ENCODE measurements at places on chromosomes 4 and X.
A peak's percentile ranks its signal among the peaks of the same experiment; 100 is the strongest.

DNA sequence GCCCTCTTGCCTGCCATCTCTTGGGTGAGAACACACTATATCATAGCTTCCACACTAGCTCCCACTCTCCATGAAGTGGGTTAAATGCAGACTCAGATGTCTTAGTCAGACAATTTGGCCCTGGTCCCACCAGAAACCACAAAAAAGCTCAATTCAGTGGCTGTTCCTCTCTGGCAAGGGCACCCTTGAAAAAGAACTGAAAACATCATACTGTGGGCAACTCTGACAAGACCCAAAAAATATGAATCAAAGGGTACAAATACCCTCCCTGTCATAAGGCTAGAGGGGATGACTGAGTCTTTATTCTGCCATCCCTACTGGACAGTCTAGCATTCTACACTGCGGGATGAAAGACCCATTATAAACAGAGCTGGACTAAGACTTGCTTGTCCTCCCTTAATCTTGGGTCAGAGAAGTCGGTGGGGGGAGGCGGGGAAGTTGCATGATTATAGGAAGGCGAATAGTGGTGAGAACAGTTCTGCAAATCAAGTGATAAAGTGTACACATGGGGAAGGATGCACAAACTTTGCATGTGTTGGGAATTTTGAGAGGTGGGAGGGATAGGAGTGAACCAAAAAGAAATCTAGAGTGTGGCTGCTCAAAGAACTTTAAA, 172.1 kb downstream of the OPHN1 start:
- DNase-seq: no peak

- DNase-seq: peak; percentile 31
Observed at GRCh38 chr4:15653864-15654592, 1.1 kb downstream of the FBXL5 start.

- DNase-seq: no peak
Observed at GRCh38 chr4:85967872-85968271, 392.0 kb downstream of the MAPK10 start.

- no peak for DNase-seq
Observed at GRCh38 chr4:54077812-54078211, 13.4 kb upstream of the CHIC2 start.

DNA sequence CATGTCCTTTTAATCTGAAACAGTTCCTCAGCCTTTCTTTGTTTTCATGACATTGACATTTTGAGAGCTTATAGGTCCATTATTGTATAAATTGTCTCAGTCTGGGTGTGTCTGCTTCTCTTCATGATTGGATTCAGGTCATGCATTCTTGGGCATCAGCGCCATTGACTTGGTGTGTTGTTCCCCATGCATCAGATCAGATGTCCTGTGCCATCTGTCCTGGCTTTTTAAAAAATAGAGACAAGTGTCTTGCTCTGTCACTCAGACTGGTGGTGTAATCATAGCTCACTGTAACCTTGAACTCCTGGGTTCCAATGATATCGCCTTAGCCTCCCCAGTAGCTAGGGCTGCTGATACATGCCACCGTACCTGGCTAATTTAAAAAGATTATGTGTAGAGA, 55.7 kb downstream of the TBC1D14 start:
- DNase-seq: no peak

- no peak for DNase-seq
Observed at GRCh38 chr4:149047368-149047767, 605.2 kb upstream of the NR3C2 start.

- no peak for DNase-seq
Observed at GRCh38 chr4:57125996-57126395, 15.8 kb upstream of the IGFBP7 start.

DNA sequence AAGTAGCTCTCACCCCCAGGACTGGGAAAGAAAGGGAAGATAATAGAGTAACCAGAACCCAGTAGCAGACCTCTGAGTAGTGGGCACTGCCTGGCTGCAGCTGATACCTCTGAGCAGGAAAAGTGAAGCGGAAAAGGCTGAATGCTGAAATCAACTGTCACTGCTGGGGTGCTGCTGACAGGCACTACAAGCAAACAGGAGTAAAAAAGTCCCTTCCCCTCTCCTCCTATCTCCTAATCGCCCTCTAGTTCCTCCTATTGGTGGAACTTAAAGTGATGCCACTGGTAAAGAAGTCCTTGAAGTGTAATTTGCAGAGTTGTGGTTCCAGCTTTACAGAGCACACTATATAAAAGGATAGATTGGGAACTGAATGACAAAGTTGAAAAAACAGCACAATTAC, 32.8 kb upstream of the GLRB start:
- no peak for DNase-seq

- no peak for DNase-seq
Observed at GRCh38 chrX:63755892-63756291, 29.1 kb downstream of the ARHGEF9 start.

DNA sequence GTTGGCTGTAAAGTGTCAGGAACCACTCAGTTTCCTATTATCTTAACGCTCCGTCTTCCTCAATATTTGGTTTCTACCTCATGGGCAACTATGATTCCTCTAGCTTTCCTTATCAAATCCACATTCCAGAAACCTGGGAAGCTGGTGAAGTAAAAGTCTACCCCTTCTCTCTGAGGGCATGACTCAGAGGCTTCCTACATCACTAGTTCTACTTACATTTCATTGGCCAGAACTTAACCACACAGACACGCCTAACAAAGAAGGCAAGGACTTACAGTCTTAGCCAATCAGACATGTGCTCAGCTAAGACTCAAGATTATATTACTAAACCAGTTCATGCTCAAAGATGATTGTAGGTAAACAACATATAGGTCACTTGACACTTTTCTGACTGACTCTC, 30.4 kb downstream of the COX7B2 start:
- no peak for DNase-seq

GRCh38 chrX:54045563-54046228, 1.4 kb upstream of the PHF8 start:
- DNase-seq: no peak

GRCh38 chr4:139776235-139776634, 110.6 kb downstream of the MGST2 start:
- DNase-seq: no peak

DNA sequence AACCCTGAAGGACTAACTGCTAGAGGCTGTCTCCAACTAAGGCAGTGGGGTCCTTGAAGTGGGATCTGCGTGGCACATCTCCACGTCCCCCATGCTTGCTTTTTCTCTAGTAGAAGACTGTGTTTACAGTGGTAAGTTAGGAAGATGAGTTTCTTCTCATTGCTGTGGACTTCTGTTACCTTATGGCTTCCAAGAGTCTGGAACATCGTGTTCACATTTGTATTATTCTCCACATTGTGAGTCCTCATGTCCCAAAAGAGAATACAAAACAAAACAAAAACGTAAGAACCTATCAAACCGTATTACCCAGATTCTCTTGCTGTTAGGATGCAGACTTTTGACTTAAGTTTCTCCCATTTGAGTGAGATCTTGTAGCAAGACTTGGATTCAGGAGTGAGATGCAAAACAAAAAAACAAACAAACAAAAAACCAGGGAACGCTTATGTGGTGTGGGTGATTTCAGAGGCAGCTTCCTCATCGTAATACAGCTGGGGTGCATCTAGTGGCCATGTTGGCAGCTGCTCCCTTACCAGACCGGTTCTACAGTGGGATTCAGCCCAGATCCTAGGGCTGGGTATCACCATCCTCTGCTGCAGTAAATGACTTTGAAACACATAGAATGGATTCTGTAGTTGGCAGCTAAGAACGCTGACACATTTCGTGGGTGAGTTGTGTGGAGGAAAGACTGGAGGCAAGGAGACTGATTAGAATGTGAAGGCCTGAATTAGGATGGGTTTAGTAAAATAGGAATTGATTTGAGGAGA, 41.3 kb downstream of the TMEM131L start:
- no peak for DNase-seq

DNA sequence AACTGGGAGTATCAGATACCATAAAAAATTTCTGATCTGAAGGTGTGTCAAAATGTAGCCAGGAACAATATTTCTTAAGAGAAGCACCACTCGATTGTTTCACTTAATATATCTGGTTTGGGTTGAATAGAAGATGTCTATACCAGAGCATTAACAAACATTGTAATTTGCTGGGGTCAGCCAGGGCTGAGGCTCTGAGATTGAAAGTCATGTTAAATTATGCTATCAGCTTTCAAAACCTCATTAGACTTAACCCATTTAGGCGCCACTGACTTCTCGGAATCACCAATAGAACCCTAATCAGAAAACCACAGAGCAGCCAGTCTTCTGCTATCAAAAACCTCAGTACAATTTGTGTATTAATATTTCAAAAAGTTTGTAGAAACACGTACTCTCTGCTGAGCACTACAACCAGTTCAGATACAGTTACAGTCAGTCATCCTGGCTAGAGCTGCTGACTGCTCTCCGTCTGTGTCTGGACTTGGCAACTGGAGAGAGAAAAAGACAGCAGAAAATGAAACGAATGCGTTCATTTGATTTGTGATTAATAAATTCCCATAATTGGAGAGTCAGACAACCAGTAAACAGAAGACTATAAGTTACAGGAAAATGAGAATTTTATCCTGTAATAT, 848.6 kb upstream of the PABPC4L start:
- DNase-seq: no peak

DNA sequence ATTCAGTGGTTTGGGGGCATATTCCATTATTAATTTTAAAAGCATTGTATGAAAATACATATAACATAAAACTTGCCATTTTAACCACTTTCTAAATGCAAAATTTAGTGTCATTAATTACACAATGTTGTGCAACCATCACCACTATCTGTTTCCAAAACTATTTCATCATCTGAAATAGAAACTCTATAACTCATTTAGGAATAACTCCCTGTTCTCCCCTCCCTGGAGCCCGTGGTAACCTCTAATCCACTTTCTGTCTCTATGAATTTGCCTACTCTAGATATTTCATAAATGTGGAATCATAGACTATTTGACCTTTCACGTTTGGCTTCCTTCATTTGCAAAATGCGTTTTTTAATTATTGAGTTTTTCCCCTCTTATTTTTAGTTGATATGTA, 101.4 kb upstream of the GPC4 start:
- no peak for DNase-seq

DNA sequence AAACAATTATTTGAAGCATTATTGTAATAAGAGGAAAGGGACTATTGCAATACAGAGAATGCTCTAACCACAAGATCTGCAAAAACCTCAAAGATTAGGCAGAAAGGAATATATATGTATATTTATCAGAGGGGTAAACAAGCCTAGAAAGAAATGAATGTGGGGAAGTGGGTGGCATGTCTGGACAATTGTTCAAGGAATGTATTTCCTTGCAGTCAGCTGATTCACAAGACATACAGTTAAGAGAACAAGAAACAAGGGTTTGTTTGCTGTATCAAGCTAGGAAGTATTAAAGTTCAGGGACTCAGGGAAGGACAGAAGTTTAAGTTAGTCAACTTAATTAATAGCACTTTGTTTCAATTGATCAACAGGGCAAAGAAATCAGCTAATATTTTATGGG, 514.7 kb downstream of the CENPC start:
- no peak for DNase-seq

DNA sequence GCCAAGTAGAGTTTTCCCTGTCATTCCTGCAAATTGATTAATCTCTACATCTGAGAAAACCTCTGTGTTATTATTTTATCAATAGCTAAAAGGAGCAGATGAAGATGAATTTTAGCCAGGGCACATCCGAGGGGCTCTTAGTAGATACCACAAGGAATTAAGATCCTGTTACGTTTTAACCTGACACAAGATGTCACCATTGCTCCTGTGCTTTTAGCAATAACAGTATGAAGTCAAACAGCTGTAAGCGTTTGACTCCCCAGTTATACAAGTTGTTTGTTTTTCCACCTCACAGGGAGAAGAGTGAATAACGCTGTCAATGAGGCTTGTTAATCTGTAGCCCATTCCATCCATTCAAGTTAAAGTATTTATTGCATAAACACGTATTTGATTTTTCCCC, 76.0 kb upstream of the AP1S2 start:
- peak; percentile 25 for DNase-seq

DNA sequence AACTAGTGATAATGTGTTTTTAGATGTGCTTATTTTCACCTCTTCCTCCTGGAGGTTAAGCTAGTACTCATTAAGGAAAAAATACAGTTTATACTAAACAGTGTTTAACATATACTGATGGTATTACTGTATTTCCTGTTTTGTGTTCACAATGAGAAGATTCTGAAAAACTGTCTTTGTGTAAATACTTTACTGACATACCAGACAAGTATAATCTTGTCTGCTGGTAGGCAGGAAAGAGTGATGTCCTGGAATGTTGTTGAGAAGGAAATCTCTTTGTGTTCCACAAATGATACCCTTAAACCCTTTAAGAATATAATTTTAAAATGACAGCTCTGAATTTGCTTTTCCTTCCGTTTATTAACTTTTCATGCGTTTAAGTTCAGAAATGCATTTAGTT, 205.5 kb upstream of the NUDT6 start:
- DNase-seq: no peak

- DNase-seq: no peak
Observed at GRCh38 chr4:113603911-113604310, 157.6 kb downstream of the CAMK2D start.

- no peak for DNase-seq
Observed at GRCh38 chrX:129600981-129601424, 53.8 kb downstream of the APLN start.

GRCh38 chr4:98887145-98887544, 41.8 kb downstream of the EIF4E start:
- no peak for DNase-seq

DNA sequence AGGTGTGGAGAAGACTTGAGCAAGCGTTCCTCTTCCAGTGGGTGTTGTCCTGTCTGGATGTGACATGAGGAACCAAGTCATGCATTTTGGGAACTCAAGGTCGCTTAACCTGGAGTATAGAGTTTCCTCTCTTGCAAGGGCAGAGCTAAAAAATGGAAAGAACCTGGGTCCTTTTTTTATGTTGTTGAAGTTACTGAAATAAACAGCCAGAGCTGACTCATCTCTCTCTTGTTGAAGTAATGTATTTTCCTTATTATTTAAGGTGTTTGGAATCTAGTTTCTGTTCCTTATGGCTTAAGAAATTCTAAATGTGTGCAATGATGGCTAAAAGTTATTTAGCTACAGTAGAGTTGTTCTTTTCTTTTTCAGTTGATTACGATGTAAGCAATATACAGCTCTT, 314.5 kb downstream of the CAMK2D start:
- DNase-seq: no peak

- no peak for DNase-seq
Observed at GRCh38 chr4:183469285-183469684, 24.8 kb downstream of the CDKN2AIP start.

DNA sequence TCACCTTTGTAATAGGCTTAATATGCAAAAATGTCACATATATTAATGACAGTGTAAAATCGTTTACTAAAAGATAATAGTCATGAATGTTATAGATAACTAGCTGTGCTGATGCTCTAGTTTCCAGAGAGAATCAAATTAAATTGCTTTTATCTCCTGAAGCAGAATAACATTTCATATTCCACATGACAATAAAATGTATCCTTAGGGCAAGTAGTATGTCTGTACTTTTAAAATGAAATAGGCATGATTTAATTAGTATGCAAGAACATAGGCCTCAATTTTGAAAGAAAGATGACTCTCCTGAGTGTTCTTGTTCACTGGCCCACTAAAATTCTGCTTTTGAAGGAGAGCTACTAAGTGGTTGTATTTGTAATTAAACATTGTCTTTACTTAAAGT, 1027.0 kb downstream of the ARAP2 start:
- no peak for DNase-seq

GRCh38 chrX:81586096-81586495, 384.2 kb downstream of the SH3BGRL start:
- DNase-seq: no peak

- no peak for DNase-seq
Observed at GRCh38 chrX:37640142-37640541, 45.4 kb upstream of the XK start.
